GM12878 (cell line): ENCODE measurements at places on chromosomes 2 and 18.

DNA sequence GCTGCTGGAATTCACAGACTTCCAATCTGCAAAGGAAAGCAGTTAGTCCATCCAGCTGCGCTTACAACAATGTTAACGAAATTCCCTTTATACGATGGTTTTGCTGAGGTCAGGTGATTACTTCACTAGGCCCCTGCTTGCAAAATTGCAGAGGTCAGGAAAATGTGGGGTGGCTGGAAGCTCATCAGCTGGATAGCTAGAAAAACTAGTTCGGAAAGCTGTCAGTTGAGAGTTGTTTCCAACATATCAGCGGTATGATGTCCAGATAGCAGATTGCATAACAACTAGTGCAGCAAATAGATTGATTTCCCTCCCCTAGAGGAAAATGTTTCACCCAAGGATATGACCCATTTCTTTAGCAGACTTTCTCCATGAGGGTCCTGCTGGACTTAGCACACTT, 2021.1 kb upstream of the CELF4 start:
- DNase-seq: no peak

GRCh38 chr2:203814661-203815540, 52.7 kb upstream of the CTLA4 start:
- DNase-seq: no peak

DNA sequence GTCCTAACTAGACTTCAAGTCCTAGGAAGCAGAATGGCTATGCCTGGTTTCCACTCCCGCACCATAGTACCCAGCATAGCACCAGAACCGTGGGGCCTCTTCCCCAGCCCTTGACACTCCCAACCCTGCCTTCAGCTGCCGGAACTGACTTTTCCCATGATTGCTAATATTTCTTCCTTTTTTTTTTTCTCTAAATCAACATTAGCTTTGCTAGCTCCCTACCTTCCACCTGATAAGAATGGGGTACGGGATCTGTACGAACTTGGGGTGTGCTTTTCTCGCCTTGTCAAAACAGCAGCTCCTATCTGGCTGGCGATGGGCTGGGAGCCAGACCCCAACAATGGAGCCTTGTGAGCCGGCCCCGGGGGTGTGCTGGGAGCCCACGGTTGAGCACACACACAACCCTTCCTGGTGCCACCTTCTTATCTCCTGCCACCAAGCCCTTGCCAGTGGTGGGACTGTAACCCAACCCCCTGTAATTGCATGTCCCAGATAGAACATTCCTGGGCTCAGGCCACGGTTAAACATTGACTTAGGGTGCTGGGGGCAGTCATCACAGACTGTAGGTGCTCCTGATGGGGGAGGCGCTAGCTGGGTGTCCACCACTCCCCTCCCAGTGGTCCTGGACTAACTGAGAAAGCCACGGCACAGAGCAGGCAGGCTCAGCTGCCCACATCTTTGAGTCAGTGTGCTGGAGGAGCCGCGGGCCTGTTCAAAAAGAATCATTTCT, 213.0 kb upstream of the HAAO start:
- no peak for DNase-seq

DNA sequence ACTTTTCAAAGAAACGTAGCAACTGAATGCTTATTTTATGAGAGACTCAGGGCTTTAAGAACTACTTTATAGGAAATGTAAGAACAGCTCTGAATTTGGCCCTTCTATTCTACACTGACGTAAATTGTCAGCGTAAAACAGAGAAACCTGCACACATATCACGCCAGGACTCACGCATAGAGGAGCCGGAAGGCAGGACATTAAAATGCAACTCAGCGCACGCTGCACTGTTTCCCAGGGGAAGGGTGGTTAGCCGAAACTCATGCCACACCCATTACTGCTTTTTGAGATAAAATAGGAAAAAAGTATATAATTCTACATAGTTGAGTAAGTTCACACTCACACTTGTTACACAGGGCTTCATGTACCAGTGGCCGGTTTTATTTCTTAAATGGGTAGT, 7.4 kb downstream of the TUBB6 start:
- no peak for DNase-seq

DNA sequence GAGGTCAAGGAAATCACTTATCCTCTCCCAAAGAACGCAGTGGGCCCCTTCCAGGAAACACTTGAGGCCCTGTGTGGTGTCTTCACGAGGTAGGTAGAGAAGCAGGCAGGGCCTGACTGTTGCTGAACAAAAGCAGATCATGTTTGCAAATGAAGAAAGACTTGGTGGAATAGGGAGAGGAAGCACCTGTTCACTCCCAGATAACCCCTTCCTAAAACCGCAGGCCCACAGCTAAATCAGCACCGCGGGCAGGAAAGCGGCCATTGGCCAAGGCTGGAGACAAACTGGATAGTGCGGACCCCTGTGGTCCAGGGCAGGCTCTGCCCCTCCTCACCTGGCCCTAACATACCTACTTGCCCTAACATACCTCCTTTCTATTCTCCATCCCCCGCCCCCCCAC, 64.9 kb upstream of the KLHL29 start:
- DNase-seq: no peak

DNA sequence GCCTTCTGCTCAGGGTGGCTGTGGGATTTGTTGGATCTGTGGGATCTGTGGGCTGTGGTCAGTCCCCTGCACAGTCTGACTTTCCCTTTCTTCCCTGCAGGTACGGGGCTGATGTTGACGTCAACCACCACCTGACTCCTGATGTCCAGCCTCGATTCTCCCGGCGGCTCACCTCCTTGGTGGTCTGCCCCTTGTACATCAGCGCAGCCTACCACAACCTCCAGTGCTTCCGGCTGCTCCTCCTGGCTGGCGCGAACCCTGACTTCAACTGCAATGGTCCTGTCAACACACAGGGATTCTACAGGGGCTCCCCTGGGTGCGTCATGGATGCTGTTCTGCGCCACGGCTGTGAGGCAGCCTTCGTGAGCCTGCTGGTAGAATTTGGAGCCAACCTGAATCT, 17.5 kb downstream of the ASB1 start:
- no peak for DNase-seq

DNA sequence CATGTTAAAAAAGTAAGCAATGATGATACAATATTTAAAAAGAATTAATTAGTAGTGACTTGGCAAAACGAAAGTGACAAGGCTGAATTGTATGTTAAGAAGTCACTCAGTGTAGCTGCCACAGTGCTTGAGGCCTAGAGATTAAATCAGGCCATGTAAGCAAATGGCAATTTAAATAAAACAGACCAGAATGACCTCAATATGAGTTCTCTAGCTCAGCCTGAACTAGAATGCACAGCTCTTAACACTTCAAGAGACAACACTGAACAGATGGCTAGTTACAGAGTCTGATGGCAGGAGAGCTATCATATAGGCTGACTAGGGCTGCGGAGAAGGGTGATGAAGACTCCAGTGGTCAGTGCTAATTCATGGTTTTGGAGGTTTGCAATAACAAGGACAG, 117.9 kb upstream of the ZBTB14 start:
- DNase-seq: no peak

GRCh38 chr2:111918383-111918806, 20.0 kb downstream of the MERTK start:
- DNase-seq: no peak
